ENCODE measurements at places on chromosomes 5 and 9.

- no peak for DNase-seq
These were observed 53.3 kb upstream of the SMC5 start for GRCh38 chr9:70205366-70206020.

GRCh38 chr9:95133325-95133705, 184.2 kb downstream of the FANCC start:
- DNase-seq, result no peak

- no peak for DNase-seq
These were observed 492.5 kb downstream of the MAT2B start for GRCh38 chr5:163997965-163998364.

DNA sequence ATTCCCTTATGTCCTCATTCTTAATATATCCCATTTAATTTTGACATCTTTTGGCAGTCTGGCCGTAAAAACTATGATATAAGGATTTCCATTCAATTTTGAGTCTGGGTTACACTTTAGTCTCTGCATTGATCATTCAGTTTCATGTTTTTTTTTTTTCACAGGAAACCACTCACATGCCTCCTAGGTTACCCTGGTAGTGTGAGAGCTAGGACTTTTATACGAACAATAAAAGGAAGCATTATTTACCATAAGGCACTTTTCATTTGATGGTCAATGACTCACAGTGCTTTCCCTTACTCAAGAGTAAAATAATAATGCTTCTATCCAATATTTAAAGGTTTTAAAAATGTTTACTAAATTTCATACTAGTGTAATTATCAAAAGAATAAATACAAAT, 16.4 kb upstream of the DMAC1 start:
- DNase-seq, result no peak

DNA sequence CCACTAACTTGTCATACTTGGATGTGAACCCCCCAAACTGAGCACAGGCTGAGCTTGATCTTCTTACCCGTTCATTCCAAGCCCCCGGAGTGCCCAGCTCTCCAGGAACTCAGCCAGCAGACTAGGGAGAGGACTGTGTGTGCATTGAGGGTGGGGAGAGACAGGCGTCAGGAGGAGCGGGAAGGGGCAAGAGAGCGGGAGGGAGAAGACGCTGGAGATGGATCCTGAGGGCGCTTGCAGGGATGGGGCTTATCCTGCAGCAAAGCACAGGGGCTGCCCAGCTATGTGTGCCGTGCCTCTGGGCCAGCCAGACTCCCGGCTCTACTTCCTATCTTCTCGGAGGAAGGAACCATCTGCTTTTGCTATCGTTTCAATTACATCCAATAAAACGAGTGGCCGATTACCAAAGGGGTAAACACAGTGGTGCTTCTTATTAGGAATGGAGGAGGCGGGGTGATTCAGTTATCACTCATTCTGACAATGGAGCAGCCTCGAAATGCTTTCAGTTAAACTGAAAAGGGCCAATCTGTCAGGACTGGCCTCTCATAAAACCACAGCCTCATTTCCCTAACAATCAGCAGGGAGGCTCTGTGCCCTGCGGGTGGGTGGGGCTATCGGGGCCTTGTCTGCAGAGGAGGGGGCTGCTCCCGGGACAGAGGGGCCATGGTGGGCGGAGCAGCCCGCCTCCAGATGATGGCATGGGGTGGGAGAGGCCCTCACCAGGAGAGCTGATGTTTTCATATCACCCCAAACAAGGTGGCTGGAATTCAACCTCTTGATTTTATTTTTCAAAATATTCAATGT, 168.2 kb downstream of the DAB2IP start:
- no peak for DNase-seq

GRCh38 chr5:138737494-138738265, 15.5 kb upstream of the CTNNA1 start:
- DNase-seq, result no peak

- DNase-seq, result no peak
These were observed 21.1 kb downstream of the LIFR start for GRCh38 chr5:38535248-38535750.

DNA sequence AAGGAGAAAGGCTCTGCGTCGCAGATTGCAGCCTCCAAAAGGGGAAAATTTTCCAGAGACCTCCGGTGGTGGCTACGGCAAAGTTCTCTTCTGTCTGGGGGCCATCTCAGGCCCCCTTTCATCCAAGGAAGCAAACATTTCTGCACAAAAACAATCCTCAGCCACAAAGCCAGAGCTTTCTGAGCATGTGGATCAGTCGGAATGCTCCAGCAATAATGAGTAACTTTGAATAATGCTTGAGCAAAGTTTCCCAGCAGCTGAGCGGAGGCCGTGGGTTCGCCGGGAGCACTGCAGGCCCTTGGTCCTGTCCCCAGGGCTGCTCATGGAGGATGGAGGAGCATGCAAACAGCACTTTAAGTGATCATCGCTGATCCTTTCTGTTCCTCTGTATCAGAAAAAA, 60.2 kb upstream of the UNC5A start:
- DNase-seq, result no peak

DNA sequence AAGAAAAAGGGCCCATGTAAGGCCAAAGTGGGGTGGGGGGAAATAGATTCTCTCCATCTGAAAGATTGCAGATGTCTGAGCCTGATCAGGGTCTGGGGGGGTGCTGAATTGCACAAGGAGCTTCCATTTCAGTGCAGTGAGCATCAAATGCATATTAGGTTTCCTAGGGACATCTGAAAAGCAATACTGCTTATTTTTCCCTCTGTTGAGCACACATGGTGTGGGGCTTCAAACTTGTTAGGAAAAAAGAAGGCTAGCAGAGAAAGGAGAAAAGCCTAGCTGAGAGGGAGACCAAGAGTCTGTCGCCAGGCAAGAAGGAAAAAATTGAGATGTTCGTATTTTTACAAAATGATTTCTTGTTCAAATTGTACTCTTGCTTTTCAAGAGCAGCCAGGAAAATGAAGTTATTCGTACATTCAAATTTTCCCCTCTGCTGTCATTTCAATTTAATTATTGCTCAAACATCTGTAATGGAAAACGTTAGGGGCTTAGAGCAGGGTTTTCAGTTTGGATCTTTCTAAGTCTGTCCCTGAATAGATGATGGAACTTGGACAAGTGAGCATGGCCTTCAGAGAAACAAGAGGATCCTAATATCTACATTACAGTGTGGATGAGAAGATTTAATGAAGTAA, 191.9 kb upstream of the GAS1 start:
- DNase-seq, result no peak

DNA sequence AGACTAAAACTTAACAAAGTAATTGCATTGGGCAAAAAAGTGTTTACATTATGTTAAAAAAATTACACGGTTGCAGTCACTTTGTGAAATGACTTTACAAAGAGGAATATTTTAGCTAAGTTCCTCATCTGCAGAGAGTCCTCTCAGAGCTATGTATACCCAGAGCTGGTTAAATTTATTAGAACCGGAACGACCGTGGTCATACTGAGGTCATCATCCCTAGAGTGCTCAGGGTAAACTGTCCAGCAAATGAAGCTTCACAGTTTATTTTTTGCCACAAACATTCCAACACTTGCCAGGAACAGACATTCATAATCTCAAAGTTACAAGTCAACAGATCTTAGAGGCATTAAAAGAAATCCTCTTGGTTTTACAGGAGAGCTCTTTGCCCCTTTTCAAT, 897 bp downstream of the ROPN1L start:
- DNase-seq, result no peak

- no peak for DNase-seq
These were observed 35.1 kb downstream of the CACNA1B start for GRCh38 chr9:137912671-137913070.

- no peak for DNase-seq
These were observed 284.6 kb upstream of the EFNA5 start for GRCh38 chr5:107955321-107955720.

DNA sequence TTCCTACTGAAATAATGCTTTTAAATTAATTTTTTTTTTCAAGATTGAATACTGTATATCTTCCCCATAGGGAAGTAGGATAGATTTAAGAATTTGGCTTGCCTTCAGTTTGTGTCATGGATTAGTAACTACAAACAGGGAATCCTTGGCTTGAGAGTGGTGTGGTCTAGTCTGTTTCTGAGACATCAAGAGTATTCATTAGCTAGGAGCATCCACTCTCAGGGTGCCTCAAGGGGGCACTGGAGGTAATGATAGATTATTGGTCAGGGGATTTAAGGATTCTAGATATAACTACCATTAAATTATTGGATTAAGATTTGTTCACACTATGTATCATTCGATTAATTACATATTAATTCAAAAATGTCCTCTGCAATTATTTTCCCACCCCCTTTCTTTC, 91.8 kb upstream of the TXNDC8 start:
- DNase-seq, result no peak

- no peak for DNase-seq
These were observed 2.0 kb downstream of the GLIS3 start for GRCh38 chr9:4297786-4298254.

- no peak for DNase-seq
These were observed 84.0 kb upstream of the ARAP3 start for GRCh38 chr5:141765896-141766551.

GRCh38 chr5:11734369-11734768, 169.9 kb downstream of the CTNND2 start:
- no peak for DNase-seq

DNA sequence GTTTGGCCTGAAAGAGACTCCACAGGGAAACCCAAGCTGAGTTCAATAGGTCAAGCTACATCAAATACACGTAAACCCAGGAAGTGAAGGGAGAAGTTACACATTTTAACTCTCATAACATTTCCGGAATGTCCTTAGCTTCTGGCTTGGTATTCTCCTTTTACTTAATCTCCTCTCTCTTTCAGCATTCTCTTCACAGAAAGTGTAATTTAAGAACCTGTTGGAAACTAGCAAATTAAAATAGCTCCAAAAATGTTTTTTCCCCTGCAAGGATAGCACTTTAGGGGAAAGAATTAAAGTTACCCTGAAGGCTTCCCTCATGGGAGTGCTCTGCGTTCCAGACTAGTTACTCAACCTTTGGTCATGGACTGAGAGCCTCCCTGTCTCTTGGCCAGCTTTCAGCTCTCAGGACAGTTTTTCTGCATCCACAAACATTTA, 292.7 kb upstream of the TARS1 start:
- DNase-seq, result no peak

DNA sequence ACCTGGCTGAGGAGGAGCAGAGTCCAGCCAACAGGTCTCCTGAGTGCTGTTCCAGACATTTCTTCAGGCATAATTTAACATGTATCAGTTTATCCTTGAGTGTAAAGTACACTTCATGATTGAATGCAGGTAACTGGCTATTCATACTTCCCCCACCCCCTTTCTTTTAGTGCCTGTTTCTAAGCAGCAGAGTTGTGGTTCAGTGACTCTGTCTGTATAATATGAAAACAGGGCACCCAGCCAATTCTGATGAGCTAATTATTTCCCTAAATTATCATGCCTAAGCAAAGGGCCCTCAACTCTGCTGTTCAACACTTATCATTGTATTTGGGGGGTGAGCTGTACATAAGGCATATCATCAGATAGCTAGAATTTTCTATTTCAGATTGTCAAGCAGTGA, 51.9 kb upstream of the ZSWIM6 start:
- DNase-seq, result no peak

DNA sequence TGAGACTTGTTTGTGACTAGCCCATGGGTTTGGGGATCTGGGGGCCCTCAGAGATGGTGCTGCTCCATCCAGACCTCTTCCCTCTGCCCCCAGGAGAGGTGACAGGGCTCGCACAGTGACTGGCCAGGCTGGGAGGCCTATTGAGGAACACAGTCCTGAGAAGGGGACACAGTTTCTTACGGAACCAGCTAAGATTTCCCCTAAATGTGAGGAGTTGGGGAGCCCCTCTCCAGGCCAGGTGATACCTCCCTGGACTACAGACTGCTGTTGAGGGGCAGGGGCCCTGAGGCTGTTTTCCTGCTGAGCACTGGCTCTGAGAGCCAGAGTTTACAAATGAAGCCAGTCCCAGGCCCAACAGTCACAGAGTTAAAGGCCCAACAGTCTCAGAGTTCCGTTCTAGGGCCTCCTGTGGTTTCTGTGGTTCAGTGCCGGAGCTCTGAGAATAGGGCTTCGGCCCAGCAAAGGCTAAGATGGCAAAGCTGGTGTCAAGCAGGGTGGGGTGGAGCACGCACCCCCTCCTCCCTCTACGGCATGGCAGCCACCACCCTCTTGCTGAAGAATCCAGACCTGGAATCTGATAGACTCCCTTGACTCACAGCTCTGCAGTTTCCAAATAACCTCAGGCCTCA, 1.1 kb upstream of the SEMA4D start:
- no peak for DNase-seq

DNA sequence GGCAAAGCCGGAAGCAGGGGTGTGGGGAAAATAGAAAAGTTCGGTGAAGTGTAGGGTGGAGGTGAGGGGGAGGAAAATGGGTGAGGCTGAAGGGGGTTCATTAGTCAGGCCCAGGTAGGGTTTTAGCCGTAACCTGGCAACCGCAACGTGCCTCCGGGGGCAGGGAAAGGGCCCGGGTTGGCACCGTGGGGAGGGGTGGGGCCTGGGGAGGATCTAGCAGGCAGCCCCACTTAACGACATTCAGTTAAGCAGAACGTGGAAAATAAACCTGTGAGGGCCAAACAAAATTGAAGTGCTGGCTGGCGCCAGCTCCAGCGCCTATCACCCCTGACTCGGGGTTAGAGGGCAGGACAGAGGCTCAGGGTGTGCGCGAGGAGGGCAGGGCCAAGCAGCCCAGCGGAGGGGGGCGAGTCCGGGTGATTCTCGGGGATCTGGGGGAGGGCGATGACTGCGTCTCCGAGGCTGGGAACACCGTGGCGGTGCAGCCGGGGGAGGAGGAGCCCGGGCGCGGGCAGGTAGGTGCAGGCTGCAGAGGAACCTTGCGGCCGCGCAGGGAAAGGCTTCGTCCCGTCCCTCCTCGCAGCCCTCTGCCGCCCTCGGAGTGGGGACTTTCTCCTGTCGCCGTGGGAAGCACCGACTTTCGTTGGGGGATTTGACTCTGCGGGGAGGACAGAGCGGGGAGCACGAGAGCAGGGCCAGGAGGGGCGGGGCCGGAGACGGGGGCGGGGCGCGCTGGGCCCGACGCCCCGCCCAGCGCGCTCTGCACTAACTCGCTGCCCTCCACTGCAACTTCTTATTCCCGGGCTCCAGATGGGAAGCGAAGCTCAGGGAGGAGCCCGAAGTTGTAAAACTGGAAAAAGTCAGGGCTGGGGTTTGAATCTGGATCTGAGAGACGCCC, 5.1 kb downstream of the RGS14 start:
- peak; percentile 52 for DNase-seq

- DNase-seq, result no peak
These were observed 939.7 kb downstream of the NR2F1-AS1 start for GRCh38 chr5:92641031-92641962.

DNA sequence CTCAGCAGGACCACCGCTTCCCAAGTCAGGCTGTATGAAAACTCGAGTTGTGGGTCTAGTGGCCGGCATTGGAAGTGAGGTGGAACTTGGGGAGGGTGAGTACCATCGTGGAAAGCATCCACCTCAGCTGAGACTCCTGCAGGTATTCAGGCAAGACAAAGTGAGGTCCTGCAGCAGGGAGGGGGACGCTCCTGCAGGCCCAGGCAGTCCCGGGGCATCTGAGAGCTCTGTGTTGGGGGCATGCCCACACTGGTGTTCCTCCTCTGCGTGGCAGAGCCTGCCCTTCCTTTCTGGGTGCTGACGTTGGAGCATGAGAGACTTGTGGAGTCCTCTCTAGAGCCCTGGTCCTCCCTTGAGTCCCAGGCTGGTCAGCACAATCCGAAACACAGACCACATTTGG, 187.7 kb downstream of the CACNA1B start:
- no peak for DNase-seq
